NCI-H1092 (cell line): ENCODE measurements at places on chromosomes 3 and 15.

DNA sequence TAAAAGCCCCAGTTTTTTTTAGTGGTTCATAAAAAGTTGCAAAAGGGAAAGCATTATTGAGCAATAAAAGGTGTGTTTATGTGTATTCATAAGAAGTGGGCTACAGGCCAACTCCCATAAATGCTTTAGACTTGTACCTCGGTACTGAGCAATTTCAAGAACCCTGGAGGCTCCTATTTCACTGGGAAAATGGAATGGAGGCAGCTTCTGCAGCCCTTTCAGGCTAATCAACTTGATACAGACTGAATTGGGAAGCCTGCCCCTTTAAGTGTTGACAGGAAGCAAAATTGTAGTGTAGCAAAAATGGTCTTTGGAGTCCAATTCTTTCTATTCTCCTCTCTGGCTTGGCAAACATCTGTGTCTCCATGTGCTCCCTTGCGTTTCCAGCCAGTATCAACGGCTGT lies 118.8 kb downstream of the ECT2 start:
- DNase-seq = peak; percentile 41

DNA sequence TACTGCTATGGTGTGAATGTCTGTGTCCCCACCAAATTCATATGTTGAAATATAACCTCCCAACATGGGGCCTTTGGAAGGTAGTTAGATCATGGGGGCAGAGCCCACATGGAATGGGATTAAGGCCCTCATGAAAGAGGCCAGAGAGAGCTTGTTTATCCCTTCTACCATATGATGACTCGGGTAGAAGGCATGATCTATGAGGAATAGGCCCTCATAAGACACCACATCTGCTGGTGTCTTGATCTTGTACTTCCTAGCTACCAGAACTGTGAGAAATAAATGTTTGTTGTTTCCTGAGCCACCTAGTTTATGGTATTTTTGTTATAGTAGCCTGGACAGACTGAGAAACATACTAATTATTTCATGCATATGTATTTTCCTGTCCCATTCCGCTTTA lies 51.9 kb downstream of the WWTR1 start:
- DNase-seq = no peak

DNA sequence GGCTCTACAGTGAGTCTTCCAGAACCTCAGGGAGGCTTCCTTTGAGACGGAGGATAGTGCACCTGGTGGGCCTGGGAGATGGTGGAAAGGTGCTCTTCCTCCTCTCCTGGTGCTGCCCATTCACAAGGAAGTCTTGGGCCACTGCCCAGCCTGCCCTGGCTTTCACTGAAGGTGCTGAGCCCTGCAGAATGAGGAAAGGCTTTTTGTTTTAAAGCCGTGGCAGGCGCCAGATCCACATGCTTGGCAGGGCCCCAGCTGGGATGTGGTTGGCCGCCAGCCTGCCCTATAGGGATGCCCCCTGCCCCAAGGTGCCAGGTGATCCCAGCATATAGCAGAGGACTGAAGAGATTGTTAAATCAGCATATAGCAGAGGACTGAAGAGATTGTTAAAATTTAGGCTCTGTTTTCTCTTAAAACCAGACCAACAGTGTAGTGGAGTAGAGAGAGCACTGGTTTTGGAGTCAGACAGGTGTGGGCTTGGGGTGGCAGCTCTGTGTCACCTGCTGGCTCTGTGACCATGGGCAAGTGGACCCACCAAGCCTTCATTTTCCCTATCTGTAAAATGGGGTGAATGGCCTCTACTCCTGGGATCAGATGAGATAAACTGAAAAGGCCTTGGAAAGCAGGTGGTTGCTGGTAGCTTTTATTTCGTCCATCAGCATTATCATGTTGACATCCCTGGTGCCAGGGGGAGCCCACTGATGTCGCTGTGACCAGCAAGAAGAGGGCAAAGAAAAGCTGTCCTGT lies 53.3 kb downstream of the SLC6A6 start:
- DNase-seq = peak; percentile 56

DNA sequence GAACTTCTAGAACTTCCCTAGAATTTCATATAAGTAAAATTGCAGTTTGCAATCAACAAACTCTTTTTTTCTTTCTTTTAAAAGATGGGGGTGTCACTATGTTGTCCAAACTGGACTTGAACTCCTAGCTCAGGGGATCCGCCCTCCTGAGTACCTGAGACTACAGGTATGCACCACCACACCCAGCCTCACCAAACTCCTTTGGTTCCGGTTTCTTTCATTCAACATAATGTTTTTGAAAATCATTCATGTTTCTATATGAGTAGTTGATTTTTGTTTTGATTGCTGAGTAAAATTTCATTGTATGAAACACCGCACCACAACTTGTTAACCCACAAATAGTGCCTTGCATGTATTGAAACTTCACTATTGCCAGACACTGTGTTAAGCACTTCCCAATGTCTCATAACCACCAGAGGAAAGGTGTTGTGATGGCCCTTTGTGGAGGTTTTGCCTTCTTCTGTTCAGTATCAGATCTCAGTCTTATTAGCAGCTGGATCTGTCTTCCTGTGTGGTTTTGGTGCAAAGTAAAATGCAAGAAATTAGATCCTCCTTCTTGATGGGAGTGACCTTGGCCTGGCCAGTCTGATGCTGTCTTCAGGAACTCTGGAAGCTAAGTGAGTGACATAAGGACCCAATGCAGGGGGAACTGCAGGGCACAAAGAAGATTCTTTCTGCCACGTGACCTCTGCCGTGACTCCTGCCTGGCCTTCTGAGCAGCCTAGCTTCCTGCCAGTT lies 78.8 kb upstream of the UBE2E1 start:
- DNase-seq = no peak

- no peak for DNase-seq
Observed at GRCh38 chr3:197482001-197482400, 73.8 kb downstream of the BDH1 start.
